HT1080 (cell line): ENCODE measurements at places on chromosomes 16 and 17. TPM values are rescaled to one million over a fixed set of nuclear protein-coding genes. Genes with fewer than 3 reads are reported as not detected.

Gene TSNAXIP1
- 0.18 TPM in 1 of 2 replicates, not detected in the other for total RNA-seq

Gene NPIPA3
- total RNA-seq = 0.82 and 2.6 TPM in 2 replicates

Gene AXIN1
- 23.4 and 24.5 TPM in 2 replicates for total RNA-seq

Gene SOX8
- not detected in 2 replicates for total RNA-seq

- DNase-seq = no peak
These were observed 495.6 kb downstream of the TMEM114 start for GRCh38 chr16:8094696-8095095.

DNA sequence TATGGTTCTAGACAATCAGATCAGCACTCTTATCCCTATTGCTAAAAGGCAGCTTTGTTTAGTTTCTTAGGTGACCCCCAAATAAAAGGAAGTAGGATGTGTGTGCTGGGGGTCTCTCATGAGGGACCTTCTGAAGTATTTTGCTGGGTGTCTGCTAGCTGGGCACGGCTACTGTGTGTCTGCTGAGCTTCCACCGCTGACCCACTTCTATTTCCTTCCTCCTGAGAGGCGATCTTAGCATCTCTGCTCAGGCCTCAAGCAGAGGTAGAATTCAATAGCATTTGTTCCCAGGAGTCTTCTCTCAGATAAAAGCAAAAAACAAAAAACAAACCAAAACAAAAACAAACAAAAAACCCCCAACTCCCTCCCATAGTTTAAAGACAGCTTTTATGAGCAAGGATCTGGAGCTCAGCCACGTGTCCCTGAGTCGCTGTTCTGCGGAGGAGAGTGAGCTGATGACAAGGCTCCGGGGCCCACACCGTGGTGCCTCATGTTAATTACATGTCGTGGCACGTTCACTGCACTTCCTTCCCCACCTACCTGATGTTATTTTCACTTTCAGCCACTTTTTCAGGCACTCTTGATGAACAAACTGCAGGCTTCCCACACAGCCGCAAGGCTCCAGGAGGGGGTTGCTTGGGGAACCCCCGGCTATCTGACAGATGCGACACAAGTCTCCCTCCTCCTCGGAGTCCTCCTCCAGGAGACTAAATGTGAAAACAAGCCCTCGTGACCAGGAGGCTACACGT lies 83.5 kb downstream of the MARCHF10 start:
- DNase-seq = no peak

DNA sequence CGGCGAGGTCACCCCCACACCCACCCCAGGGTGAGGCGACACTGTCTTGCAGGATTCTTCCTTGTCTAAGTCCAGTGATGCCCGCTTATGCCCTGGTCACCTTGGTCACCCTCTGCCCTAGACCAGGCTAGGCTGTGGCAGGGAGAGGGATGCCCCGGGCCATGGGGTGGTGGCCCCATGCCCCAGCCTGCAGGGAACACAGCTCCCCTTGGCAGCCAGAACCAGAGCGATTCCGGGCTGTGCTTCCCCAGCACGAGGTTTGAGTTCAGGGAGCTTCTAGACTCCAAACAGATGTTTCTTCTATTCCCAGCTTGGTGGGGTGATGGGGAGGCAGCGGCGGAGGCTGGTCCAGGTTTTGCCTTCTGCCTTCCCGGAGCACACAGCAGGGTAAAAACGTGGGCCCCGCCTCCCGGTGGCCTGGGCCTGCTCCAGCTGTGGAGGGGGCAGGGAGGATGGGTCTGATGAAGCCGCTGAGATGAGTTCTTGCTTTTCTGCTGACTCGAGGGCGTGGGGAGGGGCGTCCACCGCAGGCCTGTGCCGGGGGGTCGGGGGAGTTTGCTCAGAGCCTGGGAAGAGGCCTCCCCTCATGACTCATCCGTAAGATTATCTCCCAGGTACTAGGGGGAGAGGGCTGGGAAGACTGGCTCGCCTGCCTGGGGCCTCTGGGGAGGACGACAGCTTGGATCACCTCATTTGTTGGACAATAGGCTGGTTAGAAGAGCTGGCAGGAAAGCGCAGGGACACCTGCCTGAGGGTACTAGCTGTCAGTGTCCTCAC lies 15.4 kb downstream of the SMTNL2 start:
- no peak for DNase-seq

GRCh38 chr17:62670202-62670821 lies 42.8 kb downstream of the MRC2 start:
- DNase-seq = no peak

- DNase-seq = no peak
These were observed 12.0 kb downstream of the APPBP2 start for GRCh38 chr17:60514053-60514452.

DNA sequence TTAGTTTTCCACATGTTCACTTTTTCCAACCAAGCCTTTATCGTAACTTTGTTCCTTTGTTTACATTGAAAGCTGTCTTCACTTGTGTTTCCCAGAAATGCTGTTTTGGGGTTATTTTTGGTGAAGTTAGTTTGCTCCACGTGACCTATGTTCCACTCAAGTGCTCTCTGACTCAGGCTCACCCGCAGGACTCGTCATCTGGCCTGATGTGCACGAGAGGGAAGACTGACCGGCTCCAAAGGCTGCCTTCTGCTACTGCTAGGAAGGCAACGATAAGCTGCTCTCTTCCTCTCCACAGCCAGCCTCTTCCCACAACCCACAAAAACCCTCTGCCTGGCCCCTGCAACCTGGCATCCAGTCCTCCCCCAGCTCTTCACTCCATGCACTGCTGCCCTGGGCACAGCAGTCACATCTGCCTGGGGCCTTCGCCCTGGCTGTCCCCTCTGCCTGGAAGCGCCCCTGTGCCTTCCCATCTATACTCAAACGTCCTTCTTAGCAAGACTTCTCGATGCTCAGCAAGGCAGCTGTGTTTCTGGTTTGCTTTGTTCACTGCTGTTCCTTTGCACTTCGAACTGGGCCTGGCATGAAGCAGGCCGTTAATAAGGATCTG lies 28.0 kb downstream of the ZCCHC14 start:
- DNase-seq = peak; percentile 86

- no peak for DNase-seq
These were observed 9.7 kb upstream of the KDM6B start for GRCh38 chr17:7824021-7824924.

GRCh38 chr17:61005358-61005757 lies 327.7 kb downstream of the BCAS3 start:
- no peak for DNase-seq

GRCh38 chr16:70675851-70676513 lies 9.9 kb downstream of the MTSS2 start:
- DNase-seq = no peak

DNA sequence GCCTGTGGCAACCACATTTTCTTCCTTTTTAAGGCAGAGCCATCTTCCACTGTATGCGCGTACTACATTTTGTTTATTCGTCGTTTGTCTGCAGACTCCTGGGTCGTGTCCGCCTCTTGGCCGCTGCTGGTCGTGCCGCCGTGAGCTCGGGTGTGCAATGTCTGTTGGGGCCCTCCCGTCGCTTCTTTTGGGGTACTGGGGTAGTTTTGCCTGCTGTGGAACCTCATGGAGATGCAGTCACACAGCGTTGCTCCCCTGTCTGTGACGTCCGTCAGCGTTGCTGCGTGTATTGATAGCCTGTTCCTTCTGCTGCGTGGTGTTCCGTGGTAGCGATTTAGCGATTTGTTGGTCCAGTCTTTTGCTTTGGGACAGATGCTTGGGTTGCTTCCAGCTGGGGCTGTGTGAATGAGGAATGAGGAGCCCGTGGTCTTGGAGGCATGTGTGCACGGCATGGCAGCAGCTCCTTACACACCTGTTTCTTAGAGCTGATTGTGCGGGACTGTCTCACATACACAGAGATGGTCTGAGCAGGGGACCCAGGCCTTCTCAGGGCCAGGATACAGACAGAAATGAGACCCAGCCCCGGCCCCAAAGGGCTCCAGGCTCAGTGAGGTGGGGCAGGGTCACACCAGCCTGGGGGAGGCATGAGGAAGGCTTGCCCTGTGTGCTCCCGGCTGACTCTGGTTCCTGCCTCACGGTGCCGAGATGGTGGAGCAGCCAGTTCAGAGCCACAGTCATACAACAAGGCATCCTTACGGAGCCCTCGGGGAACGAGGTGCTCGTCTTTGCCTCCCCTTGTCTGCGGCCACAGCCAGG lies 78.4 kb upstream of the GSE1 start:
- DNase-seq = no peak

DNA sequence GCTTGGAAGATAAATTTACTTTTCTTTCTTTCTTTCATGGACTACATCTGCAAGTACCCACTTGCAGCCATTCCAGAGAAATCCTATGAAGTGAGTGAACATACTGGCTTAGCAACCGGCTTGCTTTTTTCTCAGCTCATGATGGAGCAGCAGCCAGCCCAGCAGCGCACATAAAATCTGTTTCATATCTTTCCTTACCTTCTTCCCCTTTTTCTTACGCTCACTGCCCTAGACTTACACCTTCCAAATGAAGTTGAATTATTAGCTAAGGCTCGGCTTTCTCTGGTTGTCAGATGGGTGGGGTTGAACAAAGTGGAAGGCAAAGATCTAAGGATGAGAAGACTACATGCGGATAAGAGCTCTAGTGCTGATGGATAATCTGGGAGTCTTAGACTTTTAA lies 13.9 kb upstream of the ABCA8 start:
- no peak for DNase-seq

DNA sequence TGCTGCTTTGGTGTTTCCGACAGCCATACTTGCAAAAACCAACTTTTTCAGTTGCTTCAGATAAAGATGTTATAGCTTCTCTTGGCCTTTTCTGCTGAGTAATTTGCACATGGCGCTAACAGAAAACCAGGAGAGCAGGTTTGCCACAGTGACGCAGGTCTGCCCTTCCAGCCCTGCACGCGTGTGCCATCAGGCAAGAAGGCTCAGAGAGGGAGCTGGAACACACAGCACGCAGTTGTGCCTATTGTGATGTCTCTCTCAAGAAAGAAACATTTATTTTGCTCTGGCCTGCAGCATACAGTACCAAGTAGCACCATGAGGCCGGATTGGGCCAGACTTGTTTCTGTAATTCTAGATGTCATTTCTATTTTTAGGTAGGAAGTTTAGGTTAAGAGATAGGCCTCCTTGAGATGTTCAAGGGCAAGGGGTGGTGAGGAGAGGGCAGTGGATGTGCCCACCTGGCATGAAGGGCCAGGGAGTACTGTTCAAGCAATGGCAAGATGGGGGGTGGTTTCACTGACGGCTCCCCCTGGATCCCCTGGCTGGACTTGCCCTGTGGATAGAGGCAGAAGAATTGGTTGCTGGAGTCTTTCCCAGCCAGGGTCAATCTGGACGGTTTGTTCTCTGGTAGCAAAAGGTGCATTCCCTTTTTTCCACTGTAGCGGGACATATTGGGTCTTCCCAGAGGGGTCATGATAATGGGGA lies 1.9 kb downstream of the CBX2 start:
- DNase-seq = no peak

DNA sequence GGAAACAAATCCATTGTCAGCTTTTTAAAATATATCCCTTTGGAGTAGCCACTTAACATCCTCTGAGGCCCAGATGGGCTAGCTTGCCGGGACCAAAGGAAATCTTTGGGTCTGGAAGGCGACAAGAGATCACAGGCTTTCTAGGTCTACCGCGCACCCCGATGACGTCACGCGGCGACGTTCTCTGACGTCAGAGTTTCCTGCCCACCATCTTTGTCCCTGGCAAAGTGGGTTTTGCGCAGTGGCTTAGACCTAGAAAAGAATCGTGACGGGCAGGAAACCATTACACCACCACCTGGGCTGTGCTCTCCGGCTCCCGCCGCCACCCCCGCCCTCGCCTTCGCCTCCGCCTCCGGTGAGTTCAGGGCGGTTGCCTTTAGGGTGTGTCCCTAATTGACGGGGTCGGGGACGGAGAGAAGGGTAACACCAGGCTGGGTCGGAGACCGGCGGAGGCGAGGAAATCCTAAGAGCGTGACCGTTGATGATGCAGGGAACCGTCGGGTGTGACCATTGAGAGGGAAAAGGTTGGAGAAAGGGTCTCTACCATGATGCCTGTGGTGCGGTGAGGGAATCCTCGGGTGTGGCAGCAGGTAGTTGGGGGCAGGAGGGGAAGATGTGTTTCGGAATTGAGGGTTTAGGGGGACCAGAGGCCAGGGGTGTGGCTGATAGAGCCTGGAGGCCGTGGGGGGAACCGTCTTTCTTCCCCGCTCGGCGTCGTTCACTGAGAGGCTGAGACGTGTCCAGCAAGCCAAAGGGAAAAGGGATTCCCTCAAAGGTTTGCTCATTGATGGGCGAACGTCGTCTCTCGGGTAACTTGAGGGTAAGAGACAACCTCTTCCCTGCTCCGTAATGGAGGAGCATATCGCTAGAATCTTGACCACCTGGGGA lies at the start of gene AP2B1:
Gene AP2B1, plus strand, starts transcription at position 249 of the 888 bp plus-strand sequence. CDS start 6,709 bp downstream, outside the sequence.
- DNase-seq = peak; percentile 94

- DNase-seq = peak; percentile 15
These were observed 472.1 kb upstream of the C16orf82 start for GRCh38 chr16:26594666-26595065.

GRCh38 chr16:35207059-35207999 lies 1747.9 kb downstream of the TP53TG3F start:
- no peak for DNase-seq

DNA sequence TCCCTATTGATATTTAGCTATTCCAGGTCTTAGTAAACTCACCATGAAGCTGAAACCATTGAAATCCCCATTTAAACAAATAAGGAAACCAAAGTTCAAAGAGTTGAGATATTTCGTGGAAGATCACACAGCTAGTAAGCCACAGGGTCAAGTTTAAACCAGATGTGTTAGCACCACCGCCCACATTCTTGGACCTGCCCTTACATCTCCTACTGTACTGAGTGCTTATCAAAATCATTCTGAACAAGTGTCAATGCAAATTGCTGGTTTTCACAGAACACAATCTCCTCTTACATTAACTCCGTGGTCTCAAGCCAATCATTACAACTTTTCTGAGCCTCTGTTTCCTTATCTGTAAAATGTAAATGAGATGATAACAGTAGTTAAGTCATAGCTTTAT lies 676.2 kb downstream of the CDH11 start:
- no peak for DNase-seq

DNA sequence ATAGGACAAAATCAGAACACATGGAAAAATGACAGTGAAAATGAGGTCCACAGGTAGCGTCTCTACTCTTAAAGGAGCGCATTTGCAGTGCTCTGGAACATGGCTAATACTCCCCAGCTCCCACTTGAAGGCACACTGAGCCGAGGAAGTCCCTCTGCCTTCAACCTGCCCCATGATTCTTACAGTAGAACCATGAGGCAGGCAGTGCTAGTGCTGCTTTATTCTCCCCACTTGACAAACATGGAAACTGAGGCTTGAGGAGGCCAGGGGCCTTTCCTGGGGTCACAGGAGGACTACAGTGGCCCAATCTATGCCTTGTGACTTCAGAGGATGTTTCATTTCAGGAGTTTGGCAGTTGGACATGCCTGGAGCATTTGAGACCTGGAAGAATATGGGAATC lies 244.1 kb upstream of the MAF start:
- DNase-seq = no peak

DNA sequence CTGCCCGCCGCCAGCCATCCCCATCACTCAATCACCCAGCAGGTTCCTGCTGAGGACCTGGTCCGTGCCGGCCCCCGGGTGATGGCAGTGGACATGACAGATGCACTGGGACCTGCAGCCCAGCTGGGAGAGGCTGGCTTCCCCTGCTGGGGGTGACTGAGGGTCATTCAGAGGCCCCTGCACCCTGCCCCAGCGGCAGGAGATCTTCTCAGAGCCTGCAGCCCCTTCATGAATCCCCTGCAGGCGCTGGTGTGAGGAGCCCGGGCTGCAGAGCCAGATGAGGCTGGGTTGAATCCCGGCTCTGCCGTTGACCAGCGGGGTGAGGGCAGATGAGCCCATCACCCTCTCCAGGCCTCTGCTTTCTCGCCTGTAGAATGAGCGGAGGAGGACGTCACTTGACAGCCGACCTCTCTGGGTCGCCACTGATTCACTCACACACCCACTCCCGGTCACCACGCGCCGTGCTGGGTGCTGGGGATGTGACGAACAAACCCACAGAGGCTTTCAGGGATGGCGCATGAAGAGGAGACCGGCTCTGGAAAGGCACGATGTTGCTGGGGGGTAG lies 95.2 kb upstream of the CIBAR2 start:
- no peak for DNase-seq

GRCh38 chr16:89012622-89012995 lies 35.6 kb upstream of the CBFA2T3 start:
- no peak for DNase-seq
